Stimulated activated CD4-positive, alpha-beta T cell treated with anti-CD3 and anti-CD28 coated beads, Interleukin-1b, Interleukin-23, amount 100 ng/mL, for 48 hours (primary cell): ENCODE measurements at places on chromosomes 1 and 21.

DNA sequence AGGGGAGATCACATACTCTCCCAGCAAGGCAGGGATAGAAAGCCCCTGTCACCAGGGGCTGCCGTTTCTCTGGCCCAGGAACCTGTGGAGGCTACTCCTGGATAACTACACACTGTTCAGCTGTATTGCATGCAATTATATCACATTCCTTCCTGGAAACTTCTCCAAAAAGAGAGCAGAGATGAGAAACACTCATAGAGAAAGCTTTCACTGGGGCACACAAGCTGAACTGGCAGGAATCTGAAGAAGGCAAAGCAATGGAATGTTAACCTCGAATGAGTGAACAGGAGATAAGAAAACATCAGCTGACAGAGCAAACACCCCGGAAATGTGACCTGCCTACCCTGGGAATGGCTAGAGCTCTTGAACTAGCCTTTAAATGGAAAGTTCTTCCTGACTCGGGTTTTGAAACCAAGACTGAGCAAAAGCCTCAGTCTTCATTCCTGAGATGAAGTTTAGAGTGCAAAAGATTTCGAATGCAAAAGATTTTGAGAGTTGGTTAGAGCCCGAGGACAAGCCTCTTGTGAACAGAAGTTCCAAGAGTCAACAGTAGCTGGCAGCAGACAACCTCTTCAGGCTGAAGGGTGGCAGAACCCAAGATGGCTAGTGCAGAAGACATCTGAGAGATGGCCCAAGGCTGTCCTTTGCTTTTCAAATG is 32.3 kb downstream of the CCN1 start:
- no peak for DNase-seq

DNA sequence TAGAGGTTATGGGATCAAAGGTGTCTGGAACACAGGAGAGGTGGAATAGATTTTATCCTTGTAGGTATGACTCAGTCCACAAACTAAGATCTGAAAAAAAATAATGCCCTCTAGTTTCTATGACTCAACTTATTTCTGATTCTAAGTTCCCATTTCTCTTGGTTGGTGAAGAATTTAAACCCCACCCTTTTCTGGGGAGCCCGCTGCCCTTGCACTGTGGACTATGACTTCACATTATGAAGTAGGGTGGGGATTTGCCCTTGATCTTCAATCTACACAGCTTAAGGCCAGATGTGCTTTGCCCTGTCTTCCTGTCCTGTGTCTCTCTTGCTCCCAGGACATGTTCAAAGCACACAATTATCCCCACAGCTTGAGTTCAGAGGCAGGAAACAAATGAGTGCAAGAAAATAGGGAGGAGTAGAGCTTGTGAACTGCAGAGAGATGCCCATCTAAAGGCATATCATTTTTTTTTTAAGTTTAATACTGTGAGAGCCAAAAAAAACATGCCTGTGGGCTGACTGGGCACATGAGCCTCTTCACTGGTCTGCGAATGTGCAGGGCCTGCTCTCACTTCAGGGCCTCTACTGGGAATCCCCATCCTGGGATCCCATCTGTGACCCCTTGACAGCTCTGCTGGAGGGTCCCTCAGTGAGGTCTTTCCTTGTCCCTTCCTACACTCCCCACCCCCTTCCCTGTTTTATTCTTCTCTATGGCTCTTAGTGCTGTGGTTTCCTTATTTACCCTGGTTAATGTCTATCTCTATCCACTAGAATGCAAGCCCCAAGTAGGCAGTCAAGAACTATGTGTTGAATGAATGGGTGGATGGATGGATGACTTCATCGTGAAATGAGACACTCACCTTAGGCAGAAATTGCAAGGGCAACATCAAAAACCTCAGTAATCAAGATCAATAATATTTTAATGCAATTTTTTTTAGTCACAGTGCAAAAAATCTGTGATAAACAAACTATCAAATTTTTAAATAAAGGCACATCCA is 61.5 kb downstream of the CD58 start:
- DNase-seq: peak; percentile 60

DNA sequence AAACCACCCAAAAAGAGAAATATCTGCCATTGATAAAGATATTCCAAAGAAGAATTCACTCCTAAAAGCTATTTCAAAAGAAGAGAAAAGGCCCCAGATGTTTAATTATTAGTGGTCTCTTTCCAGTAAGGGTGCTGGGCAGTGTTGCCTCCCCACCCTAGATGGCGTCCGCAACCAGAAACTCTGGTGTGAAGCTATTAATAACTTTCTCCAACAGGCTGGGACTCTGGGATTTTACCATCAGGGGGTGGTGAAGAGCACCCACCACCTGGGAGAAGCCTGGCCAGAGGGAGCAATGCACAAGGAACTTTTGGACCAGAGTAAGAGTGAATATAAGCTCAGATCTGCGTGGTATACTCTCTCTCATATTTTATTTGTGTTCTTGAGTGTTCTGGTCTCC is 115.4 kb upstream of the TIAM1 start:
- DNase-seq: no peak

GRCh38 chr21:39221282-39221996 is 38.2 kb upstream of the PSMG1 start:
- DNase-seq: no peak

DNA sequence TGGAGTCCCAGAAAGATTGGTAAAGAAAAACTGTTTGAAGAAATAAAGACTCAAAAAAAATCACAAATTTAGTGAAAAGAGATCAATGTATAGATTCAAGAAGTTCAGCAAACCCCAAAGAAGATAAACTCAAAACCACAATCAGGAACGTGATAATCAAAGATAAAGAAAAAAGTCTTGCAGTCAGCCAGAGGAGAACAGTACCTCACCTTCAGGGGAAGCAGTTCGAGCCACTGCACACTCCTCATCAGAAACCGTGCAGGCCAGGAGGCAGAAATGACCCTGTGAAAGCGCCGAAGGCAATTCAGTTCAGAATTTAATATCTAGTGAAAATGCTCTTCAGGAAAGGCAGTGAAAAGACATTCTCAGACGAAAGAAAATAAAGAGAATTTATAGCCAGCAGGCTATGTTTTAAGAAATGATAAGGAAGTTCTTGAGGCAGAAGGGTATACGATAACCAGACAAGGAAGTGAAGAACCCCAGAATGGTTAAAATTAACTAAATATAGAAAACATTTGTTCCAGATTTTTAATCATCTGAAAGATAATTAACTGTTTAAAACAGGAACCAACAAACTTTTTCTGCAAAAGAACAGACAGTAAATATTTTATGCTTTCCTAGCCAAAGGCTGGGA is 13.5 kb upstream of the SUMO3 start:
- no peak for DNase-seq

DNA sequence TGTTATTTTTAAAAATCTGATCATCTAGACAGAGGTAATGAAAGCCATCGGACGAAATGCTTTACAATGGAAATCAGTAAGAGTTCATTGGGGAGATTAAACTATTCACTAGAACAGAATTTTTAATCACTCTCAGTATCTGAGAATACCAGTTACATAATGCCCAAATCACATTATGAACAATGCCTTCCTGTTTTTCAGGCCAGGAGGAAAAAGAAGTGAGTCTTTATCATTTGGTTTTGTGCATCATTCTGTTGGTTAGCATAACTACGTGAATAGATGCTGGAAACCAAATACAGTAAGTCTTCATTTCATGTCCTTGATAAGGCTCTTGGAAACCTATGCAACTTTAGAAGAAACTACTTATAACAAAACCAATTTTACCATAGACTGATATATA is 18.0 kb upstream of the ASB17 start:
- no peak for DNase-seq

DNA sequence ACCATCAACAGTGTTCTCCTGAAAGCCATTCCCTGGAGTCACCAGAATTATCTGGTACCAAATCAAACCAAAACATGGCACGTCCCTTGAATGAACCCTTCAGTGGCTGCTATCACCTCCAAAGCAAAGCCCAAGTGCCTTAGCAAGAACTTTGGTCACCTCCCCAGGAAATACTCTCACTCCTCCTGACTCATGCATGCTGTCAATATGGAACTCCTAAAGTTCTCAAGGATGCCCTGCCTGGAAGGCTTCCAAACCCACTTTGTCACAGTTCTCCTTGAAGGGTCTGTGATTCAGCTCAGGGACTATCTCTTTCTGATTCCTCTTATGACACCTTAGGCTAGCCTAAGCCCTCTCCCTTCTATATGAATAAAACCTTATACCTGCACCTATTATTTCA is 146.1 kb upstream of the RUNX1 start:
- DNase-seq: peak; percentile 27

DNA sequence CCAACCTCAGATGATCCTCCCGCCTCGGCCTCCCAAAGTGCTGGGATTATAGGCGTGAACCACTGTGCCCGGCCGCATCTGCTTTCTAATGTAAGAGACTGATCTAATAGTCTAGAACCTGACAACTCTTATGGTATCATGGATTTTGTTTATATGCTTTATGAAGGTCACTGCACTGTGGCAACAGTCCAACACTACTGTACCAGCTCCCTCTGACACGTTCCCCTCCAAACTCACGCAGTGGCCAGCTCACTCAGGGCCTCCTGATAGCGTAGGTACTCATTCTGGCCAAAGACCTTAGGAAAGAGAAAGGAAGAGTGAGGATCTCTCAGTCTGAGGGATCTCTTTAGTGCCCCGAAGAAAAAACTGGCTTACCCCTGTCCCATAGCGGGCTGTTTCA is 6.0 kb upstream of the CFAP141 start:
- no peak for DNase-seq

- DNase-seq: no peak
Measured at GRCh38 chr1:160416369-160416768, 16.0 kb downstream of the VANGL2 start.

DNA sequence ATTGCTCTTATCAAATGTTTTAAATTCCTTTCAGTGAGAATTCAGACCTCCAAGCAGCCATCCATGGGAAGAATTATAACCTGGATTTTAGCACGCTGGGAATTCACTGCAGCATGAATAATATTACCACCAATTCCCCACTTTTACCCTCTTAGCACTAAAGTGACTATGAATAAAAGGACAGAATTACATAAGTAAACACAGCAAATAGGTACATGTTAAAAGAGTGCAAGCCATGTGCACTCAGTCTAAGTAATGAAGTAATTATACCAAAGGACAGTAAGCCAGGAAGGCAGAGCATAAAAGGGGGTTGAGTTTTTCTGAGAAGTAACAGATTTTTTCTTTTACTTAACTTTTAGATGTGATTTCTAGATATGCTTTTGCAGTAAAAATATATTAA is 176.3 kb downstream of the DENND1B start:
- no peak for DNase-seq

DNA sequence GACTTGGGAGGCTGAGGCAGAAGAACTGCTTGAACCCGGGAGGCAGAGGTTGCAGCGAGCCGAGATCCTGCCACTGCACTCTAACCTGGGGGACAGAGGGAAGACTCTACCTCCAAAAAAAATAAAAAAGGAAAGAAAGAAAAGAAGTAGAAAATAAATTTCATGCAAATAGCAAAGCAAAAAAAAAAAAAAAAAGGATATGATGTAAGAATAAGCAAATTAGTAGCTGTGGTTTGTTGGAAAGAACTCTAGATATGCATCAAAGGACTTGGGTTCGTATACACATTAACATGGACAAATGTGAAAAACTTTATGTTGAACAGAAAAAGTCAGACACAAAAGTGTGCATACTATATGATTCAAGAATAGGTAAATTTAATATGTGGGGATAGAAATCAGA is 11.9 kb downstream of the WASF2 start:
- DNase-seq: no peak

- DNase-seq: peak; percentile 90
Measured at GRCh38 chr1:183470147-183470960, 1.9 kb upstream of the SMG7 start.

DNA sequence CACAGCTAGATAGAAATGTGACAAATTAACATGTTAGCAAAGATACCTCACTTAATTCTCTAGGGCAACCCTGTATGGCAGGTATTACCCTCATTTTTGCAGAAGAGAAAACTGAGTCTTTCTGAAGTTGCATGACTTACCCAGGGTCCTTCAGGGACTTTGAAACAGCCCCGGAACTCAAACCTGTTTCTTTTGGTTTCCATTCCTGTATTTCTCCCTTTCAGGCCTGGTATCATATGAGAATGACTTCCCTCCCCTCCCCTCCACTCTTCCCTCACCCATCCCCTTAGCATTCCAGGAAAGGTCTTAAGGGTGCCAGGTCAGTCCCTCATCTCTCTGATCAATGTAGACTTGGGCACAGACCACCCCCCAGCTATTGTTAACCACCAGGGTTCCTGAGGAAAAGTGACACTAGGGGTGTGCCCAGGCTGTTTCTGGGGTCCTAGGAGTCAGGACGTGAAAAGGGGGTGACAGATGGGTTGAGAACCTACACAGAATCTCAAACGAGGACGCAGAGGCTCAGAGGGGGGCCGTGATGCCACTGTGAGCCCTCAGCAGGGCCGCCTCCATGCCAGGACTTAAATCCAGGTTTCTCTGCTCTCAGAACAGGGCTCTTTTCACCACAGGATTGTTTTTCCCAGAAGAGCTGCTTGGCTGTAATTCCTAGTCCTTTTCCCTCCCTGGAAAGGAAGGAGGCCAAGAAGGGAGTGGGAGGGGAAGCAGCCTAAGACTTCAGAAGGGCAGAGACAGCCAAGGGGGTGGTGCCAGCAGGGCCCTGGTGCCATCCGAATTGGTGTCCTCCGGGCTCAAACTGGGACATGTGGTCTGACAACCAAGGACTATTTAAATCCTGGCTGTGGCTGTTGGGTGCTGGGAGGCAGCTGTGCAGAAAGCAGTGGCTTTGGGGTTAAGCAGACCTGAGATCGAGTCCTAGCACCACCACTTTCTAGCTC is 2.1 kb upstream of the WASF2 start:
- no peak for DNase-seq

- DNase-seq: no peak
Measured at GRCh38 chr1:51512120-51512519, 6.9 kb downstream of the EPS15 start.

GRCh38 chr1:147569587-147570241 is 28.4 kb downstream of the BCL9 start:
- no peak for DNase-seq

GRCh38 chr1:19036041-19036812 is 79.8 kb upstream of the IFFO2 start:
- DNase-seq: no peak

GRCh38 chr1:89732643-89733222 is 88.1 kb upstream of the LRRC8D start:
- DNase-seq: no peak

GRCh38 chr1:7366955-7367665 is 404.0 kb upstream of the VAMP3 start:
- DNase-seq: no peak

DNA sequence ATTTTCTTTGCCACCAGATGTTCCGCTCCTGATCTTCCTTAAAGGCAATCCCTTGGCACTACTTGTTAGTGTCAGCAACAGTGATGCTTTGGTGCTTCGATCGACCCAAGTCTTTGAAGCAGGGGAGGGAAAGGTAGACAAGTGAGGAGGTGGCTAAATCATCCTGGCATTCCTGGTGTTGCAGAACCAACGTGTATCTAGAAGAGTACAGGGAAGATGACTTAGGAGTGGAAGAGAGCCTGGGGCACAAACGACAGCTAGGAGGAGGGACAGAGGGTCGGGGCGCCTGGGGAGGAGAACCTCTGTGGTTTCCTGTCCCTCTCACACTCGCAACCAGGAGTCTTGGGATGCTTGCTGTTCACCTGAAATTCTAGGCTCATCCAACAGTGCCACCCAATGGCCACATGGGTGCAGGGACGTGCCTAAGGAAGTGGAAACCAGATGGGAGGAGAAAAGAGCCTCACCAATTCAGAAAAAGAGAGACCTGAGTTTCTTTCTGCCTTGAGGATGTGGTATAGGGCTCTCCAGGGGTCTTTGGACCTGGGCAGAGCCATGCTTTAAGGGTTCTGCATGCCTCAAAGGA is 9.5 kb upstream of the KCNA2 start:
- DNase-seq: peak; percentile 70

- DNase-seq: no peak
Measured at GRCh38 chr1:168801032-168801745, 72.2 kb upstream of the DPT start.

GRCh38 chr1:183285746-183286145 is 99.7 kb downstream of the LAMC2 start:
- no peak for DNase-seq
